Activated CD4-positive, alpha-beta T cell treated with anti-CD3 and anti-CD28 coated beads, Interleukin-2, amount 10 ng/mL, durations not matched to agents 7 days and 5 days (primary cell): ENCODE measurements at places on chromosomes 3 and 15. TPM values are rescaled to one million over a fixed set of nuclear protein-coding genes. Genes with fewer than 3 reads are reported as not detected.

Gene POC1A
- 26.9 TPM for total RNA-seq

Gene SMC4
- total RNA-seq = 282 TPM

Gene SCG3
- not detected for total RNA-seq

Gene SST
- total RNA-seq = not detected

Gene TRMT10C
- total RNA-seq = 31.7 TPM

Gene GXYLT2
- total RNA-seq = not detected

Gene LYZL4
- total RNA-seq = not detected

Gene HRG
- total RNA-seq = not detected

Gene AMT
- 6.3 TPM for total RNA-seq

Gene PLA2G4F
- not detected for total RNA-seq

Gene CCR1
- total RNA-seq = 6.4 TPM

GRCh38 chr3:49519296-49519695 is 35.0 kb upstream of the BSN start:
- DNase-seq = no peak
- no peak overlapping the region for H3K4me3 ChIP-seq
- no peaks in the 10 kb centered on the region for H3K27me3 ChIP-seq
- peaks cover 9% of the 10 kb centered on the region for H3K36me3 ChIP-seq
- no peak overlapping the region for H3K27ac ChIP-seq

DNA sequence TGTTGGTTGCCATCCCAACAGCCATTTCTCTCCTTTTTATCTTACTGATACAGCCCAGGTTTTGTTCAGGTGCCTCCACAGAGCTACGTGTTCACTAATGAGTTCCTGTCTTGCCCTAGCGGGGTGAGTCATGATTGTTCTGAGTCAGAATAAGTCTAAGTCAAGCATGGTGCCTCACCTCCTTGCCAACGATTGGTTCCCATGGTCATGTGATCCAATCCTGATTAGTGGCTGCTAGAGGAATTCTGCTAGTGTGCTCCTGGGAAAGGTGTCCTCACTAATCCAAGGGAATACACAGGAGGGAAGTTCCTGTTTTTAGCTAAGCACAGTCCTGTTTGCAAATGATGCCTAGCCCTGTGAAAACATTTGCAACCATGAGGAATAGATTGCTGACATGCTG is 99.8 kb downstream of the NSUN3 start:
- no peak overlapping the region for H3K27ac ChIP-seq
- H3K4me3 ChIP-seq = no peak overlapping the region
- DNase-seq = no peak

DNA sequence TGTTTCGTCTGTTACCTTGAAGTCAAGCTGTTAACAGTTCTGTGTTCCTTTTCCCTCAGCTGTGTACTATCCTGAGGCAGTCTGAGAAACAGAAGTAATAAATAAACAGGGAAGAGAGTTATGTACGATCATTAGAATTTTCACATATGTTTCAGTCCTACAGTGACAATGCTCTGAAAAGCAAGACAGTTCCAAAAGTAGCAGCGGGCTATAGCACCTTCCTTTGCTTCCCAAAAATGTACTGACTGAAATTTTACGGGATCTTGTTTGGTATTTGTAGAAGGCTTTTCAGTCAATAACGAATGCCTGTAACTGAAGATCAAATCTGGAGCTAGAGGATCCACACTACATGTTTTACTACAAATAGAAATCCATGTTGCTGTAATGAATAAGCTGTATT is 428.1 kb downstream of the PYDC2 start:
- no peaks in the 10 kb centered on the region for H3K4me1 ChIP-seq
- H3K27ac ChIP-seq = no peak overlapping the region
- DNase-seq = no peak

DNA sequence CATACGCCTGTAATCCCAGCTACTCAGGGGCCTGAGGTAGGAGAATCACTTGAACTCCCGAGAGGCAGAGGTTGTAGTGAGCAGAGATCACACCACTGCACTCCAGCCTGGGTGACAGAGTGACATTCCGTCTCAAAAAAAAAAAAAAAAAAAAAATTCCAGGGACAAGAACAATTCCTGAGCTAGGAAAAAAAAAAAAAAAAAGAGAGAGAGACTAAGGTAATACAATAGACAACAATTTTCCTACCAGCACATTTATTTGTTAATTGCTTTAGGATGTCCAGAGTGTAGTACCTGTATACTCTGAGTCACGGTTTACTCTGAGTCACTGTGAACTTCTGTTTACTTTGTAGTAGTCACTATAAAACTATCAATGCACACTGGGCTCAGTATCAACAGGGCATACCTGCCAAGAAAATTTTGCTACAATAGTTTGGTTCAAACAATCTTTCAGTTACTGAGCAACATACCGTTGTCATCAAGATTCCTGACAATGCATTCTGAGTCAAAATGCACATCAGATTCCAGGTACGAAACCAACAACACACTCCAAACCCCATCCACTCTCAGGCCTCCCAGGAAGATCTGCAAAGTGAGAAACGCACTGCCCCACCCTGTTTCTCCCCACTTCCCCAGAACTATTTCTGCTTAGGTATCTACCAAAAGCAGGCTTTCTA is 28.3 kb downstream of the IGF2BP2 start:
- H3K27me3 ChIP-seq = peaks cover 7% of the 10 kb centered on the region
- H3K36me3 ChIP-seq = no peaks in the 10 kb centered on the region
- H3K4me1 ChIP-seq = peaks cover 12% of the 10 kb centered on the region
- no peak overlapping the region for H3K4me3 ChIP-seq

- no peak overlapping the region for H3K27ac ChIP-seq
- no peak overlapping the region for H3K4me3 ChIP-seq
- H3K27me3 ChIP-seq = no peaks in the 10 kb centered on the region
- H3K4me1 ChIP-seq = peaks cover 3% of the 10 kb centered on the region
- no peaks in the 10 kb centered on the region for H3K36me3 ChIP-seq
Observed at GRCh38 chr3:191343913-191344312, 13.6 kb upstream of the UTS2B start.

DNA sequence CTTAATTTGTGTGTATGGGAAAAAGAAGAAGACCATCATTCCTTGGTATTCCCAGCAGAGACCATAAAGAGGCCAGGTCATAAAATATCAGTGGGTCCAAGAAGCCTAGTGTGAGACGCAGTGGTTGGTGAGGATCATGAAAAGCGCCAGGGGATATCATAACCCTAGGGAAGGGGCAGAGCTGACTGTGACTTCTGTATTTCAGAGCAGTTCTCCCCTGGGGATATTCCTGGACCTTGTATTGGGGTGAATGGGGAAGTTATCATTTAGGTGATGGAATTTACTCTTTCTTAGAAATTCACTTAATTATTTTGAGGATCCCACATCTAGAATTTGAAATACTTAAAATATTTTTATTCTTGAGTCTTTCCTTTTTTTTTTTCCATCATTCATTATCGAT is 34.9 kb upstream of the UMPS start:
- peaks cover 34% of the 10 kb centered on the region for H3K27me3 ChIP-seq
- DNase-seq = no peak
- no peak overlapping the region for H3K4me3 ChIP-seq
- no peak overlapping the region for H3K27ac ChIP-seq
- no peaks in the 10 kb centered on the region for H3K36me3 ChIP-seq

DNA sequence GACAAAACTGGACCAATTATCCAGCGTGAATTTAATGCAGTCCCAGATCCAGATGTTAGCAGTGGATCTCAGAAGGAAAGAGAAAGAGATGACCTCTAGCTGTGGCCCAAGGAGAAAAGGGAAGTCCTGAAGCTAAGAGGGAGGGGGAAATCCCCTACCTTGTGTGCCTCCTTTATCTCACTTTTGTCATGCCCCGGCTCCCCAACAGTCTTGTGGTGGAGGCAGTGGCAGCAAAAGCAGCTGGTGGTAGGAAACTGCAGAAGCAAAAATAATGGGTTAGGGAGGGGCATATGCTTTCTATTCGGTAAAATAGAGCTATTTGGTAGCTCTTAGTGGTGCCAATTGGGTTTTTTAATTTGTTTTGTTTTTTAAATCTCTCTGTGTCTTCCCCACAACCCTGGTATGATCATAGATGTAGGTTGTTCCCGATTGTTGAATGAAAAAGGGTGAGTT is 56.5 kb downstream of the MCTP2 start:
- peak overlapping the region; percentile 73 for H3K4me3 ChIP-seq
- peak; percentile 70 for DNase-seq

DNA sequence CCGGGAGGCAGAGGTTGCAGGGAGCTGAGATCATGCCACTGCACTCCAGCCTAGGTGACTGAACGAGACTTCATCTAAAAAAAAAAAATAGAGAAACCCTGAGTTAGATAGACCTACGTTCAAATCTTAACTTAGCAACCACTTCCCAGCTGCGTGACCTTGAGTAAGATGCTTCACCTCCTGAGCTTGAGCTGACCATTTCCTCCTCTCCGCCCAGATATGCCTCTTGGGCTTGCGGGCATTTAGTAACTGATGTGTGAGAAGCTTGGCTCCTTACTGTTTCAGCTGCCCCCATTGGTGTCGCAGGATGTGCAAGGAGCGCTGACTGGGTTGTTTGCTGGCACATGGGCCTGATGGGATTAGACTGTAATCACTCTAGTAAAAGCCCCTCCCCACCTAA is 26.9 kb upstream of the ATG7 start:
- H3K36me3 ChIP-seq = peaks cover 2% of the 10 kb centered on the region
- no peak for DNase-seq
- peaks cover 6% of the 10 kb centered on the region for H3K4me1 ChIP-seq
- H3K27me3 ChIP-seq = no peaks in the 10 kb centered on the region

GRCh38 chr15:95468820-95469219 is 861.7 kb upstream of the NR2F2 start:
- H3K4me3 ChIP-seq = no peak overlapping the region
- H3K27ac ChIP-seq = no peak overlapping the region
- no peaks in the 10 kb centered on the region for H3K36me3 ChIP-seq
- H3K4me1 ChIP-seq = no peaks in the 10 kb centered on the region
- DNase-seq = no peak

DNA sequence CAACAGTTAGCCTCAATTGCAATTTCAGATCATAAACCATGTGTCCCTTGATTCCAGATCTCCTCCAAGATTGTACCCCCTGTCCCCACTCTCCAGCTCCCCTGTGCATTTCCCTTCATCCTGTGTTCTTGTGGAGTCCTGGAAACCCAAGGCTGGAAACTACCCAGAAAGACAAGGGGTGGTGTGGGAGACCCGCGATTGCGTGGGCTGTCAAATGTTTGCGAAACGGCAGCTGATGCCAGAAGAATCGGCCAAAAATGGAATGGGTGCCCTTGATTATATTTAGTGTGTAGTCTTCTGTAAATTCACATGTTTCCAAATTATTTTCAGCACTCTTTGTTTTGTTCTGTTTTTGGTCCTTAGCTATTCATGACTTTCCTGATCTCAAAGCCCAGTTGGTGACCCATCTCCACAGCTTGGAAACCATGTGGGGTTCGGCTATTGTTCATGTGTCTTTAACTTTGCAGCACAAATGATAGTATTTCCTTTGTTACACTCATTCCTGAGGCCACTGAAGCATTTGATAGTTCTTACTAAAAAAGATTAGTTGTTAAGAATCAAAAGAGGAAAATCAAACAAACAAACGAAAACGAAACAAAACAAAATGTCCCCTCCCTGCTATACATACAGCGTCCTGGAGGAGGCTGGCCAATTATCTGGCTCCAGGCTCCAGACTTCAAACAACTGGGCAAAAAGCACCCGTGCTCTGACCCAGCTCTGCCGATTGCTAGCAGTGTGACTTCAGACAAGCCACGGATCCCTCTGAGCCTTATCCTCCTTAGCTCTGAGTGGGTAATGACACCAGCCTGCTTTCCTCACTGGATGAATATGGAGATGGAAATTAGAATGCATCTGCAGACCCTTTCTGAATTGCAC is 120.9 kb downstream of the CACNA2D3 start:
- no peaks in the 10 kb centered on the region for H3K4me1 ChIP-seq
- no peaks in the 10 kb centered on the region for H3K27me3 ChIP-seq
- no peak overlapping the region for H3K4me3 ChIP-seq
- H3K36me3 ChIP-seq = no peaks in the 10 kb centered on the region
- no peak for DNase-seq
- H3K27ac ChIP-seq = no peak overlapping the region

DNA sequence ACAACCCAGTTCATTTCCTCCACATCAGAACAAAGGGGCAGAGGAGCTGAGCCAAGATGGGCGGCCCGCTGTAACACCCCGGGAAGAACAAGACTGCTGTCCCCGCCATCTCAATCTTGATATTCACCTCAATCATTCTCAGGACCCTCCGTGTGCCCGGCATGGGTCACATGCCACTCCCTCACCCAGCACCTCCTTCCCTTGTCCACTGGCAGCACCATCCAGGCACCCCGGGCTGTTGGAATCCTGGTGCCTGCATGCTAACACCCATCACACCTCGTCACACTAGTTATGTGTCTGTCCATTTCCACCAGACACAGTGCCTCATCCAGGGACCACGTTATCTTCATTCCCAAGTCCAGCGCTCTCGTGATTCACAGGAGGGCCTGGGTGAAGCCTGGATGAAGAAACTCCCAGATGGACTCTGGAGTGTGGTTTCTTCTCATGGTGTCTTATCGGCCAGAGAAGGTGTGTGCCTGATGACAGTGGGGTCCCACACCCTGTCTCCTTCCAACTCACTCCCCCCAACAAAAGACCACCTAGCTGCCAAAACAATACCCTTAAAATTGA is 16.7 kb downstream of the MEGF11 start:
- H3K36me3 ChIP-seq = no peaks in the 10 kb centered on the region
- H3K27ac ChIP-seq = no peak overlapping the region
- peaks cover 4% of the 10 kb centered on the region for H3K27me3 ChIP-seq
- no peaks in the 10 kb centered on the region for H3K4me1 ChIP-seq

DNA sequence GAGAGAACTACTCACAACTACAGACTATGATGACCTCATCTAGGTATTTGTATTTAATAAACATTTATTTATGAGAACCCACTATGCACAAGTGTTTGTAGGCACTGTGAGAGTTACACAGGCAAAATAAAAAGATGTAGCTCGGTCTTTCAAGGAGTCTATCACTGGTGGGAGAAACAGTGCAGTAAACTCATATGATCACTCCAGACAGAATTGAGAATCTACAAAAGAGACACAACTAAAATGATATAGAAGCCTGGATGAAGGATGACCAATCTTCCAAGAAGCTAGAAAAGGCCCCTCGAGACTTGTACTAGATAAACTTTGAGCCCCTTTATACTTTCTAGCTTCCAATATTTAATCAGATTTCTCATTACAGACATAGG is 70.2 kb upstream of the ZBTB20 start:
- no peak overlapping the region for H3K27ac ChIP-seq
- H3K36me3 ChIP-seq = no peaks in the 10 kb centered on the region
- no peaks in the 10 kb centered on the region for H3K27me3 ChIP-seq
- no peak overlapping the region for H3K4me3 ChIP-seq
- no peak for DNase-seq
- peaks cover 2% of the 10 kb centered on the region for H3K4me1 ChIP-seq

GRCh38 chr15:71397377-71397776 is 282.1 kb downstream of the THSD4 start:
- H3K36me3 ChIP-seq = no peaks in the 10 kb centered on the region
- H3K4me1 ChIP-seq = no peaks in the 10 kb centered on the region
- no peak for DNase-seq
- no peak overlapping the region for H3K4me3 ChIP-seq
- H3K27ac ChIP-seq = no peak overlapping the region

DNA sequence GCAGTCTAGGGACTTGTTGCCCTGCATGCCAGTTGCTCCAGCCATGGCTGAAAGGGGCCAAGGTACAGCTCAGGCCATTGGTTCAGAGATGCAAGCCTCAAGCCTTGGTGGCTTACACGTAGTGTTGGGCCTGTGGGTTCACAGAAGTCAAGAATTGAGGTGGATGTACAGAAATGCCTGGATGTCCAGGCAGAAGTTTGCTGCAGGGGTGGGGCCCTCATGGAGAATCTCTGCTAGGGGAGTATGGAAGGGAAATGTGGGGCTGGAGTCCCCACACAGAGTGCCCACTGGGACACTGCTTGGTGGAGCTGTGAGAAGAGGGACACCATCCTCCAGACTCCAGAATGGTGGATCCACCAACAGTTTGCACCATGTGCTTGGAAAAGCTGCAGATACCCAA is 10.6 kb upstream of the B3GNT5 start:
- H3K36me3 ChIP-seq = peaks cover 12% of the 10 kb centered on the region
- H3K4me1 ChIP-seq = no peaks in the 10 kb centered on the region
- H3K4me3 ChIP-seq = no peak overlapping the region
- H3K27me3 ChIP-seq = no peaks in the 10 kb centered on the region
- DNase-seq = no peak
- H3K27ac ChIP-seq = no peak overlapping the region
